ENCODE measurements at places on chromosomes 12 and 14. TPM values are rescaled to one million over a fixed set of nuclear protein-coding genes. Genes with fewer than 3 reads are reported as not detected.

The SCN8A gene
- 0.84 TPM for polyA plus RNA-seq

The ATP5MC2 gene
- 310 TPM for polyA plus RNA-seq

The ATF7 gene
- polyA plus RNA-seq = 16.2 TPM

The TTC7B gene
- 4.5 TPM for polyA plus RNA-seq

The PZP gene
- 0.50 TPM for polyA plus RNA-seq

The CISTR gene
- polyA plus RNA-seq = not detected

The OTUB2 gene
- 3.0 TPM for polyA plus RNA-seq

The GRIN2B gene
- polyA plus RNA-seq = 0.07 TPM

The TDRD9 gene
- not detected for polyA plus RNA-seq

The LALBA gene
- polyA plus RNA-seq = not detected

The MYO1H gene
- not detected for polyA plus RNA-seq

The CCDC88C gene
- 4.3 TPM for polyA plus RNA-seq

The FBXO33 gene
- 16.9 TPM for polyA plus RNA-seq

The FAM181A gene
- 0.80 TPM for polyA plus RNA-seq

The TAS2R8 gene
- not detected for polyA plus RNA-seq

The OR10A7 gene
- not detected for polyA plus RNA-seq

The TMEM132C gene
- polyA plus RNA-seq = not detected

The FAIM2 gene
- not detected for polyA plus RNA-seq

The KRT6C gene
- polyA plus RNA-seq = not detected

The POTEG gene
- polyA plus RNA-seq = not detected

The KRT77 gene
- polyA plus RNA-seq = not detected

The TMEM229B gene
- polyA plus RNA-seq = 0.69 TPM

The MGP gene
- not detected for polyA plus RNA-seq

The RNASE2 gene
- not detected for polyA plus RNA-seq

The STXBP6 gene
- 32.3 TPM for polyA plus RNA-seq

The RIMBP2 gene
- 0.03 TPM for polyA plus RNA-seq

The AICDA gene
- not detected for polyA plus RNA-seq

The CLEC4D gene
- not detected for polyA plus RNA-seq

The DEGS2 gene
- 0.14 TPM for polyA plus RNA-seq

The MGAT2 gene
- 12.4 TPM for polyA plus RNA-seq

The LIN7A gene
- 14.4 TPM for polyA plus RNA-seq

The RNFT2 gene
- 3.3 TPM for polyA plus RNA-seq

The CARMIL3 gene
- polyA plus RNA-seq = 0.55 TPM

The RBMS2 gene
- polyA plus RNA-seq = 7.4 TPM

The NEUROD4 gene
- not detected for polyA plus RNA-seq

The OR6C76 gene
- not detected for polyA plus RNA-seq

The ABCC9 gene
- not detected for polyA plus RNA-seq

The BICDL1 gene
- polyA plus RNA-seq = 5.4 TPM

The HIGD1C gene
- polyA plus RNA-seq = not detected

The SLC38A6 gene
- 5.6 TPM for polyA plus RNA-seq

The PARP11 gene
- polyA plus RNA-seq = 4.2 TPM

The AQP2 gene
- polyA plus RNA-seq = not detected

The MIPOL1 gene
- polyA plus RNA-seq = 8.6 TPM

The SLC17A8 gene
- polyA plus RNA-seq = 0.07 TPM

The EIF2S3B gene
- polyA plus RNA-seq = 3.6 TPM

The CMTM5 gene
- not detected for polyA plus RNA-seq

The PYGL gene
- 98.4 TPM for polyA plus RNA-seq
